AG09309 (cell line): ENCODE measurements at places on chromosomes 3 and 15.

DNA sequence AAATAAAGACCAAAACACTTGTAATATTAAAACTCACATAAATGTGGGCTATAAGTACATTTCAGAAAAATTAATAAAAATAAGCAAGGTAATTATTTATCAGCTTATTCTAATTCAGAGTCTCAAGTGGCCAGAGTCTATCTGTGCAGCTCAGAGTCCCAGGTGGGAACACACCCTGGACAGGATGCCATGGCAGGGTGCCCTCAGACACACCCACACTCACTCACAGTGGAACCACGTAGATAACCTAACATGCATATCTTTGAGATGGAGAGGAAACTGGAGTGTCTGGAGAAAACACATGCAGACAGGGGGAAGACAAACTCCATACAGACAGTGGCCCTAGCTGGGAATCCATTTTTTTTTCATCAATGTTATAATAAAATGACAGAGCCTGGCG lies 37.2 kb downstream of the FSIP1 start:
- DNase-seq = no peak

GRCh38 chr3:36220173-36220572 lies 160.1 kb upstream of the STAC start:
- DNase-seq = no peak

DNA sequence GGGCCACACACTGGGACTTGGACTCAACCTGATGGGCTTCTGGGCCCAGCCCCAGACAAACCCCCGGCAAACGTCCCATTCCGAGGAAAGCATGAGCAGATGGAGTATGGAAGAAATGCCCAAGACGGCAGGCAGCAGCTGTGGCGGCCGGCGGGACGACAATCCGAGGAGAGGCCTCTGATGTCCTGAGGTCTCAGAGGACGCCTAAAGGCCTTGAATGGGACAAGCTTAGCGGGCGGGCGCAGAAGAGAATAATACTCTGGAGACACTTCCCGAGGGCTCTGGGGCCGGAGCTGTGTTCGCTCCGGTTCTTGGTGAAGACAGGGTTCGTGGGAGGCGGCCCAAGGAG lies 482 bp upstream of the OGG1 start:
- no peak for DNase-seq

DNA sequence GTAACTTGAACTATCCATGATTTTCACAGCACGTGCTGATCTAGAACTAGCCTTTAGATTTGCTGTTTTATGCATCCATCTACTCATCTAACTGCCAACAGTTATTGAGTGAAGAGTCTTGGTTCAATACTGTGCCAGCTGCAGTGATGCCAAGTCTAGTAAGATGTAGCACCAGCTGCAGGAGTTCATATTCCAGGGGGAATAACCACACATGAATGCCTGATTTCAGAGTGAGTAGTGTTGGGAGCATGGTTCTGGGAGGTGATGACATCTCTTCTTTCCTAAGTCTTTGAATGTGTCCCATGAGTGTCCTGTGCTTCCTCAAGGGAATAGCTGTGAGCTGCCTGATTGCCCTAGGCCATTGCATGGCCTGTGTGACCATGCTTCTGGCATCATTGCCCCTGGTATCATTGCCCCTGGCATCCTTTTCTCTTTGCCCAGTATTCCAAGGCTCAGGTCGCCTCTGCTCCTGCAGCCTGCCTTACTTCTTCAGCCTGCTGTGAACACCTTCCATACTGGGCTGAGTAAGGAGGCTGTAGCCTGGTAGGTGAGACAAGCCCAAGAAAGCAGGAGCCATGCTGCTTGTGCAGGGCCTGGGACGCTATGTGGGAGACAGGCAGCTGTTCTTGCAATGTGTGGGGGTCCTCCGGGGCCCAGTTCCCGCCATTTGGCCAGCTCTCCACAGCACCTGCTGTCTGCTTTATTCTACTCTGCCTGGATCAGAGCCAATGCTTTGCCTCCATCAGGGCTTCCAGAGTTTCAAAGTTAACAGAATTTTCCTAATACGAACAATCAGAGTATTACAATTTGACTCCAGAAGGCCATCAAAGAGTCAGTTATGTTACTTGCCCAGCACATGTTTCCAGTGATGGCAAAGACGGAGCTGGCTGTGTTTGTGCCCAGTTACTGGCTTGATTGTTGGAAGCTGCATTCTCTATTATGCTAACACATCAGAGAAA lies 73.2 kb downstream of the CLSTN2 start:
- DNase-seq = no peak

- DNase-seq = no peak
These were observed 1217.6 kb upstream of the ALCAM start for GRCh38 chr3:104149154-104149553.

GRCh38 chr3:69082805-69083204 lies 1.9 kb upstream of the ARL6IP5 start:
- DNase-seq = peak; percentile 81

DNA sequence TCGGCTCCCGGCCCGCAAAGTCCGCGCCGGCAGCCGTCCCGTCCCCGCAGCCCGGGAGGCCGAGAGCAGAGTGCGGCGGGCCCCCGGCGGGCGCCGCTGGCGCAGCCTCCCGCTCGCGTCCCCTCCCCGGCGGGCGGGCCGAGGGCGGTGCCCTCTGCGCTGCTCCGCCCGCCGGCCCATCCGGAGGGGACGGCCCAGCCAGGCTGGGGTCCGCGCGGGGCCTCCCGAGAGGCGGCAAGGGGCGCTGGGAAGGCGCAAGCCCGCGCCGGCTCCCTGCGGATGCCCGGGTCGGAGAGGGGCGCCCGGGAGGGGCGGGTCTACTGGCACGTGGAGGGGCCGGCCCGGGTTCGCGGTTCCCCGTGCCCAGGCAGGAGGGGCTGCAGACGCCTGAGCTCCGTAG lies at the start of the genes CLCN2 and POLR2H:
Gene CLCN2, minus strand, starts transcription at position 74 of the 400 bp plus-strand sequence. CDS start 126 bp downstream, outside the sequence.
Gene POLR2H, plus strand, starts transcription at position 179 of the 400 bp plus-strand sequence. CDS start 1,783 bp downstream, outside the sequence.
- DNase-seq = no peak

GRCh38 chr3:23341147-23341838 lies 138.2 kb downstream of the UBE2E2 start:
- no peak for DNase-seq

GRCh38 chr15:100227781-100228180 lies 114.0 kb downstream of the ADAMTS17 start:
- DNase-seq = no peak

GRCh38 chr3:64365877-64366276 lies 140.6 kb upstream of the PRICKLE2 start:
- DNase-seq = no peak

GRCh38 chr15:60362321-60363086 lies 35.3 kb downstream of the ANXA2 start:
- DNase-seq = peak; percentile 72

- DNase-seq = no peak
These were observed 329.5 kb downstream of the GABRB3 start for GRCh38 chr15:26443321-26443720.

- DNase-seq = no peak
These were observed 17.2 kb downstream of the TSPAN3 start for GRCh38 chr15:77053709-77054108.

DNA sequence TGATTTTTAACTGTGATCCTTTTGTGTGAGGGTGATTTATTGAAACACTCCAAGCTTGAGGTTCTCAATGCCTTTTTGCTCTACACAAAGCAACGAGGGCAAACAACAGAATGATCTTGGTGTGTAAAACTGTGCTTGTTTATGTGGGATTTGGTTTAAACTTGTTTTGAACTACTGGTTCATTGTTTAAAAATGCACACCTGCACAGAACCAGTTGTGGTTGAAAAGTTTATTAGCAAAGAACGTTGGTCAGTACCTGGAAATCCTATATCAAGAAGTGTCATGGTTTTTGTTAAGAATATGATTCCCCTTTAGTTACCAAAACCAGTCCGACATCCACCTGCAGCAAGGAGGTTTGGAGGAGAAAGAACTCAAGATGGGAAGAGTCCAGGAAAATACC lies 239.4 kb downstream of the WNT5A start:
- DNase-seq = no peak

GRCh38 chr15:72078887-72079286 lies 39.1 kb downstream of the MYO9A start:
- no peak for DNase-seq

- DNase-seq = no peak
These were observed 1.5 kb downstream of the SLC26A6 start for GRCh38 chr3:48633743-48634142.

DNA sequence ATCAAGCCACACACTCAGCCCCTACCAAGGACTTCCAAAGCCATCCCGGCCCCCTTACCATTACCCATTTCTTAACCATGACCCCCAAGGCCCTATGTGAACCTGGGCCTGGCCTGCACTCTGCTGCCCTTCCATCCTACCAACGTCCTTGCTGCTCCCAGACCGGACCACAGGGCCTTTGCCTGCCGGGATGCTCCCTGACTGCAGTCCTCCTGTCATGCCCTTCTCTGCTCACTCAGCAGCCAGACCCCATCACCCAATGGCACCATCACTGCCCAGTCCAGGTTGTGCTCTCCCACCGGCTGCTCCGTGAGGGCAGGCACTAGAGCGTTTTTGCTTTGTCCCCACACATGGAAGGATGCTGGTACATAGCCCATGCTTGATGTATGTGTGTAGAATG lies 73.7 kb downstream of the OCA2 start:
- DNase-seq = no peak

DNA sequence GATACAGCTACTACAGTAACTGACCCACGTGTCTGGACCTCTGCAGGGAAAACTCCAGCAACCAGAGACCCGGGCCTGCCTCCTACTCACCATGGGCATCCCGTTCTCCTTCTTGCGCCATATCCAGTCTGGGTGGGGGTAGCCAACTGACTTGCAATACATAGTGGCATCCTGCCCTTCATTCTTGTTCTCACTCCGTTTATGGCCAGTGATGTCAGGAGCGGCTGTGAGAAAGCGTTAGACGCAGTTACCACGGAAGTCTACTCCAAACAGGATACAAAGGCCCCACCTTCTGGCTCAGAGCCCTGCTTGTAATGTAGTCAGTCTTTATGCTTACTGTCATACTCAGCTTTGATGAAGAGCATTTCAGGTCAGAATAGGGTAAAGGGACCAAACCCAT lies 59.6 kb downstream of the NPTN start:
- no peak for DNase-seq

DNA sequence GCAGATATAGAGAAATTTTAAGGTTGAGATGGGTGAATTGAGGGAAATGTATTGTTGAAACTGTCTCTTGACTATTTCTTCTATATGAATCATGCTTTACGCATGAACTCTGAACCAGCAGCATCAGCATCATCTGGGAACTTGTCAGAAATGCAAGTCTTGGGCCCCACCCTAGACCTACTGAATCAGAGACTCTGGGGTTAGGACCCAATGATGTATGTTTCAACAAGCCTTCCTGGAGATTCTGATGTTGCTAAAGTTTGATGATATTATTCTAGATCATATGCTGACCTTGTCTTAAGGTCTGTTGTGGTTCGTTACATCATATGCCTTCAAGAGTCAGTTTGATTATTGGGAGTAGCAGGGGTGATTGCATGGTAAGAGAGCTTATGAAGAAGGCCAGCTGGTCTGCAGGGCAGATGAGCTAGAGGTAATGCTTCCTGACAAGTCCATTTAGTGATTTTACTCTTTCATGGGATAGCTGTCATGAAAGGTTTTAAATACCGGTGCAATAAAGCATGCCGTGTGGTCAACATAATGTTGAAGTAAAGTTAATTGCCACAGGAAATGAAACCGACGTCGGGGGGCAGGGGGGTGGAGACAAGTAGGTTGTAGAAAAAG lies 152.4 kb upstream of the MRPL3 start:
- DNase-seq = no peak

DNA sequence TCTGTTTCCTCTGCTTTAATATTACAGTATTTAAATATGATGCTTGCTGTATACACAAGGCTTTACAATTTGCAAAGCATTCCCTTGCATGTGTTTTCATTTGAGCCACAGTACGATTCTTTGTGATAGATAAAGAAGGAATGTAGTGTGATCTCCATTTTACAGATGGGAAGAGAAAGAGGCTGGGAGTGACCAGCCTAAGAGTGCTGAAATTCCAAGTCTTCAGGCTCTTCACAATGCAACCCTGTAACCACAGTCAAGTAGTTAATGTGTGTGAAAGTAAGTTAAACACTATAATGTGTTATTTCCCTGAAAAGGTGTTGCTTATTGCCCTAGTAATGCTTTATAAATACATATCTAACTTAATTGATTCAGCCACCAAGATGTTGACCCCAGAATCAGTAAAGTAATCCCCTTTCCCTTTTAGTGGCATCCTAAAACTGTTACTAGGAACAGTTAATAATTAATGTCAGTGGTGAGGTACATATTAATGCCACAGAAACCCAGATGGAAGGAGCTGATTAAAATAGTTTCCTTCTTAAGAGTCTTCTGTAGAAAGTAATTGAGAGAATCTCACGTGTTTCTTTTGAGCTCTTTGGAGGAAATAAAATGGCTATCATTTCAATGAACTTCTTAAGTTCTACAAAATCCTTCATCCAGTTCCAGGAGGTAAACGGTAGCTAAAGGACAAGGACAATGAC lies 110.4 kb downstream of the IL12A start:
- no peak for DNase-seq

DNA sequence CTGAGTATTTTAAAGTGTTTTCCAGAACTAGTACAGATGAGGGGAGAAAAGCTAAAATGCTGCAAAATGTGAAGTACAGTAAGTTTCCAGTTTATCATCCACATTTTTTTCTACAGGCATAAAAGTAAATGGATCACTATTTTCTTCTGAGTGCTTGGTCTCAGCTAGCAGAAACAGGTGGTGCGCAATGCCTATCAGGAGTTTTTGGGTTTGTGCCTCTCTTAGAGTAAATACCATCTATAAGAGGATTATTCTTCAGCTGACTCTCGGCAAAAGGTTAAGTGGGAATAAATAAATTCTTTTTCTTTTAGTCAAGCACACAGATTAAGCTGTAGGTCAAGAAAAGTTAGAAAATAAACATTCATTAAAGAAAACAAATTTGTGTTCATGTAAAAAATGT lies 1027.7 kb downstream of the PLOD2 start:
- DNase-seq = no peak

DNA sequence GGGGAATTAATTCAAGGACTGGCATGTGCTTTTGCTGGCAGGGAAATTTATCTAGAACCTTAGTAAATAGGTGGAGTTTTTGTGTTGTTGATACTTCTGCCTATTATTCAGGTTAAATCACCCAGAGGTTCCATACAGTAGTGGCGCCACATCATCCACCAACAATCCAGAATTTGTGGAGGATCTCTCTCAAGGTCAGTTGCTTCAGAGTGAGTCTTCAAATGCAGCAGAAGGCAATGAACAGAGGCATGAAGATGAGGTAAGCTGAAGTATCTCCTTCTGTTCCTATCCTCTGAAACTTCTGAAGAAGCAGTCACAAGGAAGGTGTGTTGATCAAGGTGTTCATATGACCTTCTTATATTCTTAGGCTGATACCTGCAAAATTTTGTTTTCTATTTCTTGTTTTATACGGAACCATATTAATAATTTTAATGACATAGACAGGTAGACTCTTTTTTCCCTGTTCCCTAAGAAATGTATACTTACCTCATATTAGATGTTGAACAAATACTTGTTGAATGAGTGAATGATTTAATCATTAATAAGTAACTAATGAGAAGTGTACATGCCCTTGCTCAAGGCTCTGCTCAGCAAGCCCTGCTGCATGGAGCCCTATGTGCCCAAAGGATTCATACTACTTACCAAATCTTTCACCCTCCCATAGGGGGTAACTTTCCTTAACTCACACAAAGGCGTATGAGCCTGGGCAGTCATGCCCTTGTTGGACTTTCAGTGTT lies 43.6 kb downstream of the HMG20A start:
- DNase-seq = no peak

- DNase-seq = no peak
These were observed 2.1 kb upstream of the IQSEC1 start for GRCh38 chr3:13075318-13075717.

GRCh38 chr3:31567036-31567435 lies 34.3 kb downstream of the STT3B start:
- no peak for DNase-seq
